Brain pericyte (primary cell): ENCODE measurements at places on chromosomes 3 and 15.

GRCh38 chr3:105780107-105780506 is 88.7 kb downstream of the CBLB start:
- DNase-seq = no peak

DNA sequence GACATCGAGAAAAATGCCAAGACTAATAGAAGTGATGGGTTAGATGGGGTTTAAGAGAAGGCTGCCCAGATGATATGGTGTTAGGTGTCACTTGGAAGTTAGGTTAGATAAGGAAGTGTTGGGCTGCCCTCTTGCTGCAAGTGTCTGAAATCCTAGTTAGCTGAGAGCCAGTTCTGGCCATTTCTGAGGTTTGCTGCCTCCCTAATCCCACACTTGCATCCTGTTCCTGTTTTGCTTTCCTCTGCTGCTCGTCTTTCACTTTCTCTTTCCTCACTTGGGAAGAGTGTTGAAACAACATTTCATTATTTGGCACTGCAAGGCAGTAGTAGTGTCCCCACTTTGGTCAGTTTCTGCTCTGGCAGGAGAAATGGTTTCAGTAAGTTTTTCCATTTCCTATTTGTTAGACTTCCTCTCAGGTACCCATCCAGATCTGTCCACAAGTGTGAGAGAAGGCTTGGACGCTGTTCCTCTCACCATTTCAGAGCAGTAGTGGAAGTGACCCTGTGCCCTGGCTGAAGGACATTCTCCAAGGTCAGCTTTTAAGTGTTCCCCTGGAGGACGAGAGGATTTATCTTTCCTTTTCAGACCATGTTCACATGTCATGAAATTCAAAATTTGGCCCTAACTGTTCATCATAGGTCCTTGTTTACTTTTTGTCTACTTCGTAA is 93.3 kb downstream of the ADAMTSL3 start:
- DNase-seq = peak; percentile 5

DNA sequence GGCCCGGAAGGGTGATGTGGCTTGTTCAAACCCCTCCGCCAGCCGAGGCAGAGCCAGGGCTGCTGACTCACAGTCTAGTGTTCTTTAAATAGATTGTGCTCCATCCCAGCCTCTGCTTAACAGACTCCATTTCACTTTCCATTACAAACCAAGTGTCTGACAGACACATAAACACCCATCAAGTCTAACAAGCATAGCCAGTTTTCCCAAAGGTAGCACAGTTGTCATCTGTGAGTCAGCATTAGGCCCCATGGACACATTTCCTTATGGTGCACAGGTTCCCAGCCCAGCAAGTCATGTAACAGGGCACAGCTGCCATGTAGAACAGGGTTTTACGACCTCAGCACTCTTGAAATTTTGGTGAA is 109.9 kb upstream of the RAP2B start:
- no peak for DNase-seq

- DNase-seq = no peak
These were observed 116.4 kb upstream of the RAD18 start for GRCh38 chr3:9079676-9080075.

GRCh38 chr3:46349484-46350261 is 4.2 kb upstream of the CCR2 start:
- DNase-seq = no peak

DNA sequence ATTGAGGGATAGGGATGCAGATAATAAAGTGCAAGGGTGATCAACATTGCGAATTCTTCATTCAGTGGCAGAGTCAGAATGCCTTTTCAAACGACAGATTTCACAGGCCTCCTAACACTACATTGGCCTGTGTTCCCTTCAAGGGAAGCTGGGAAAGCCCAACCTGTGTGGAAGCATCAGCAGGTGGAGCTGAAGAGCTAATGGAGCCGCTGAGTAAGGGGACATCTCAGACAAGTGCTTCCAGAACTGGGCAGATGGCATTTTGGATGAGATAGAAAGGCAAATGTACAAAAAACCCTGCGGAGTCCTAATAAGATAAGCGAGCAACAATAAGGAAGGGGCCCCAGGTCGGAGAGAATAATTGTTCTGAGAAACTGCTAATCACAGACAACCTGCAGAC is 8.5 kb upstream of the SLC24A5 start:
- no peak for DNase-seq

- DNase-seq = no peak
These were observed 4.6 kb downstream of the MYH15 start for GRCh38 chr3:108505811-108506210.

DNA sequence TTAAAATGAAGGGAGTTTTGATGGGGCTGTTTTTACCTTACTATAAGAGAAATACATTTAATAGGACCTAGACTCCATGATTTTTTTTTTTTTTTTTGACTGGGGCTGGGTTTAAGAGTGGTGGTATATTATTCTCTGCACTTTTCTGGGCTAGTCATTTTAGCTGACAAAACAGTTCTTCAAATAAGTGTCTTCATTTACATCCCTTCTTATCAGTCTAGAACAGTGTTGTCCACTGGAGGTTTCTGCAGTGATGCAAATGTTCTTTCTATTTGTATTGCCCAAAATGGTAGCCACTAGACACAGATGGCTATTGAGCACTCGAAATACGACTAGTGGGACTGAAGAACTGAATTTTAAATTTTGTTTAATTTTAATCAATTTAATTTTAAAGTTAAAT is 37.2 kb downstream of the KLHL18 start:
- DNase-seq = no peak
